ENCODE measurements at places on chromosomes 1 and 21.

- no peak for DNase-seq
Observed at GRCh38 chr1:213399695-213400094, 348.7 kb downstream of the RPS6KC1 start.

DNA sequence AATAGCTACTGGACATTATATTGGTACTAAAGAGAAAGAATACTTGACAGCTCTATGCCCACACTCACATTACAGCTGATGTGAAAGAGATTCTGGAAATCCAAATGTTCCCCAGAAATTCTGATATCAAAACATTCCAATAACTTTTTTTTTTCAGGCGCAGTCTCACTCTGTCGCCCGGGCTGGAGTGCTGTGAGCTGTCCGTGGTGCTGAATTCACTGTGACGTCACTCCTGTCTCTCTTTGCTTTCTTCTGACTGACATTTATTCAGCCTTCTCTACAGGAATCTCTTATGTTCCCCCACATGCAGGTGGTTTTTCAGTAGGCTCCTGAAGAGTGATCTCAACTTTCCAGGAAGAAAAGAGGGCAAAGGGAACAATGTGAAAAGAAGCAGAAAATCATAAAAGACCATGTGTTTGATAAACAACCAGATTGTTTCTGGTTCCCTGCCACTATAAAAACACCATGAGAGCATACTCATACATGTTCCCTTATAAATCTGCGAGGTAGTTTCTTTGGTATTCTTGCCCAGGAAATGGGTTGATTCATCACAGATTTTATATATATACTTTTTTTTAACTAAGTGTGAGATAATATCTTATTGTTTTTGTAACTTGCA lies 6.2 kb downstream of the S100A7A start:
- peak; percentile 13 for DNase-seq

DNA sequence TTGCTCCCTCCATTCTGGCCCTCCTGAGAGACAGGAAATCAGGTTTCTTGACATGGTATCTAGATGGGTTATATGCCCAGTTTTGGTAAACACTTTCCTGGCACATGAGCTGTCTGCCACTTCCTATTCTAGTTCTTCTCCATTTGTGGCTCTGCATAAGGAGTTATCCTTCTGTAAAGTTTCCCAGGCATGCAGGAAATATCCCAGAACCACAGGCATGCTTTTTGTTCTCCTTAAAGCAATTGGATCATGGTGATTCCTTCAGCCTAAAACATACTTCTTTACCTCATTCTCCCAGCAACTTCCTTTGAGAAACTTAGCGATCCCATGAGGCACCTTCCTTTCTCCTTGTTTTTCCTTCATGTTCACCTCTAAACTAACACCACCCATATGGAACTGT lies 199.8 kb downstream of the CRB1 start:
- DNase-seq, result no peak

DNA sequence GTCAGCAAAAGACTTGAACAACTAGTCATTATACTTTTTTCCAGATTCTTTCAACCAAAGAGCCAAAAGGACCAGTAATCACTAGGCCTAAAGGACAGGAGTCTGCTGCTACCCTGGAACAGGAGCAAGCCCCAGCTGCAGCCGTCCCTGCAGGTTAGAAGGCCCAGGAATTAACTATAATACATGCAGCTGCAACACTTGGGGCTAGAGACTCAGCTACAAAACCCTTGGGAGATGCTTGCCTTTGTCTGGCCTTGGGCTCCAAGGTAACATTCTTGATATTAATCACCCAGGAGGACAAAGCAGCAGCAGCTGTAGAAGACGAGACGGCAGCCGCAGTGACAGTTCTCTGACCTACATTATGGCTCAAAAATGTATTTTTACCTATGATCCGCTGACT lies 841.2 kb upstream of the ADGRL4 start:
- no peak for DNase-seq

DNA sequence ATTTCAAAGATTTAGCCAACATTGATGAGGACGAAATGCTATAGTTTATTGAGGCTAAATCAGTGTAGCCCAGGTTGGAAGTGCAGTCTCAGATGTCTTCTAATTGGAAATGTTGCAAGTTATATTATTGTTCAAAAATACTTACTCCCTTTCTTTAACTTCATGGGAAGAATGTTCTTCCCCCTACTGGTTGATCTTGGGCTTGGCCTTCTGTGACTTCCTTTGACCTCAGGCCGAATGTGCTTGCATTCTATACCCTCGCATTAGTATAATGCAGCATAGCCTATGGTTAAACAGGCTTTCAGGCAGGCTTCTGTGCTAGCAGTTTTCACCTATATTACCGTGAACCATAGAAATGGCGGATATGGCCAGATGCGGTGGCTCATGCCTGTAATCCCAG lies 77.3 kb downstream of the RPE65 start:
- DNase-seq, result no peak

- no peak for DNase-seq
Observed at GRCh38 chr1:232844791-232845190, 39.6 kb downstream of the MAP10 start.

GRCh38 chr1:7942214-7942921 lies 1.7 kb upstream of the TNFRSF9 start:
- no peak for DNase-seq

DNA sequence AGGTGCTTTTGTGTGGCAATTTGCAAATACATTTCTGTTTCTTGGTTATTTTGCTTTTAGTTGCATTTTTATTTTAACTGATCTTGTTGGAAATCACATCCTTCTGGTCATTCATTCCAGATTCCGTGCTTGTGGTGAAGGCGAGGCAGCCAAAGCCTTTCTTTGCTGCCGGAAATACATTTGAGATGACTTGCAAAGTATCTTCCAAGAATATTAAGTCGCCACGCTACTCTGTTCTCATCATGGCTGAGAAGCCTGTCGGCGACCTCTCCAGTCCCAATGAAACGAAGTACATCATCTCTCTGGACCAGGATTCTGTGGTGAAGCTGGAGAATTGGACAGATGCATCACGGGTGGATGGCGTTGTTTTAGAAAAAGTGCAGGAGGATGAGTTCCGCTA lies 34.8 kb upstream of the CD101 start:
- DNase-seq, result no peak

GRCh38 chr1:234927312-234927970 lies 201.2 kb downstream of the TOMM20 start:
- no peak for DNase-seq
